ENCODE measurements at places on chromosomes 4 and X. TPM values are rescaled to one million over a fixed set of nuclear protein-coding genes. Genes with fewer than 3 reads are reported as not detected.

Gene ZBED1
- total RNA-seq: 16.5 TPM

Gene C4orf50
- not detected for total RNA-seq

Gene ODAM
- total RNA-seq: 0.35 TPM

Gene SH3TC1
- 15.0 TPM for total RNA-seq

Gene CCKAR
- not detected for total RNA-seq
